Iris pigment epithelial cell (primary cell): ENCODE measurements at places on chromosomes 5 and 9.

DNA sequence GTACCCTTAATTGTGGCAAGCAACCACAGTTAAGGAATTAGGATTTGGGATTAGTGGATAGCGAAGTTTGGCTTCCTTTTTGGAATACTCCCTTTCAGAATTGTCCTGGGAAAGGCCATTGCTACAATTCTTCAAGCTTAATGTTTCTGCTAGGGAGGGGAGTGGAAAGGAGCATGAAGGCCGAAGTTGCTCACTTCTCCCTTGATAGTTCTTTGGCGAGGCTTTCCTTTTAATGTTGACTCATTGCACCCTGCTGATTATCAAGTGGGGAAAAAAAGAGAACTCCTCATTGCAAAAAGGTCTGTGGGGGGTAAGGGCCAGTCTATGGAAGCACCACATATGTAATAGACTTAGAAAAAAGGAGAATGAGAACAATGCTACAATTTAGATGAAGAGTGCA, 30.7 kb downstream of the GRIN3A start:
- DNase-seq = no peak

DNA sequence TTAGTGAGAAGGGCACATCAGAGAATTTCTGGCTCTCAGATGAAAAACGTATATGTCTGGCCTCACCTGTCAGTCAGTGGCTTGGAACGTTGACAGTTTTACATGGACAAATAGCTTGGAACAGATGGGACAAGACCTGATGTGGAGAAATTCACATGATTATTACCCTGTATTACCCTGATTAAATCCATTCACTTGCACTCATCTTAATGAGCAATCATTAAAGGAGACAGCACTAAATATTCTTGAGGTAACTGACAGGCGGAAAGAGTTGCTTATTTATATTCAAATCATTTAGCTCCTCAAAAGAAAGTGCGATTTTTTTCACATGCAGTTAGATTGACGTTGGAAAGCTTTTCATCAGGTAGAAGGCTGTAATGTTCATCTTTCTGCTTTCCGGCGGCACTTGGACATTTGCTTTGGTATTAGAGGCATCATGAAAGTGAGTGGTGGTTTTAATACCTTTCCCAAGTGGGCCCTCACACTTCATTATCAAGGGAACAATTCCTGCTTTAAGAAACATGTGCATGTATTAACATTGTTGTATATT, 11.7 kb upstream of the TAS2R1 start:
- no peak for DNase-seq

- DNase-seq = no peak
Observed at GRCh38 chr5:10793785-10794184, 32.8 kb upstream of the DAP start.

- no peak for DNase-seq
Observed at GRCh38 chr5:168883991-168884390, 304.8 kb upstream of the PANK3 start.

DNA sequence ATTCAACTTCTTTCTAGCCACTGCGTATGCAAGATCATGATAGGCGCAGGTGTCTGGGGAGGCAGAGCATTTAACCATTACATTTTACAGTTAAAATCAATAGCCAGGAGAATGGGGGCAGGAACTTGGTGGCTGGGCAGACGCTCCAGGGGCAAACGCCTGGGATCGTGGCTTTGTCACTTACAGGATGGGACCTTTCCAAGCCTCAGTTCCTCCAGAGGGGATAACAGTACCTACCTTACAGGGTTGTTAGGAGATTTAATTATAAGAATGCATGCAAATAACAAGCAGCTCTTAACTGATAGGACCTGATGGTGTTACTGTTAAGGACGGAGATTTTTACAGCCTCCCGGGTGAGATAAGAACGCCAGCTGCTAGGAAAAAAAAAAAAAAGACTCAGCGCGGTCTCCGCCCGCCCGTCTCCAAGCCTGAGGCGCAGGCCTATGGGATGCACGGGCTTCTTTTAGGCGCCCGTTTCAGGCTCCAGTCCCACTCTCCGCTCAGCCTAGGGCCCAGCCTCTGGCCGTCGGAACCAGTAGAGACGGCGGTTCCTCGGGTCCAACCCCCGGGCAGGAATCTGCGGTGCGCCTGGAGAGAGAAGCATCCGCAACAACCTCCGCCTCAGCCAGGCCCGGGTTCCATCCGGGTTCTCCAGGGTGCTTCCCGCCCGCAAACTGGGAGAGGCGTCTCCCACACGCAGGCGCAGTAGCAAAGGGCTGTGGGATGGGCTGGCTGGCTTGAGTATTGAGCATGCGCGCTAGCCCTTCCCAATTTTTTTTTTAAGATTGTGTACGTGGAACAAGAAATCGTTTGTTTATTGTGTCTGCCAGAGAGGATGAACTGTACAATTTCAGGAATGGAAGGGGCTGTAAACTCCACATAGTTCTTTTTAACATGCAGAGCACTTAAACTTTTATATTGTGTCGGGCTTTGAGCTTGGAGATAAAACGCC, at the start of gene FAM200C:
TSS of gene FAM200C (minus strand) at position 653 of the 952 bp plus-strand sequence. CDS start 4,564 bp downstream, outside the sequence.
- DNase-seq = peak; percentile 94

- no peak for DNase-seq
Observed at GRCh38 chr9:14608540-14608939, 84.7 kb downstream of the ZDHHC21 start.

GRCh38 chr9:120755810-120756434, 37.3 kb downstream of the FBXW2 start:
- DNase-seq = no peak

DNA sequence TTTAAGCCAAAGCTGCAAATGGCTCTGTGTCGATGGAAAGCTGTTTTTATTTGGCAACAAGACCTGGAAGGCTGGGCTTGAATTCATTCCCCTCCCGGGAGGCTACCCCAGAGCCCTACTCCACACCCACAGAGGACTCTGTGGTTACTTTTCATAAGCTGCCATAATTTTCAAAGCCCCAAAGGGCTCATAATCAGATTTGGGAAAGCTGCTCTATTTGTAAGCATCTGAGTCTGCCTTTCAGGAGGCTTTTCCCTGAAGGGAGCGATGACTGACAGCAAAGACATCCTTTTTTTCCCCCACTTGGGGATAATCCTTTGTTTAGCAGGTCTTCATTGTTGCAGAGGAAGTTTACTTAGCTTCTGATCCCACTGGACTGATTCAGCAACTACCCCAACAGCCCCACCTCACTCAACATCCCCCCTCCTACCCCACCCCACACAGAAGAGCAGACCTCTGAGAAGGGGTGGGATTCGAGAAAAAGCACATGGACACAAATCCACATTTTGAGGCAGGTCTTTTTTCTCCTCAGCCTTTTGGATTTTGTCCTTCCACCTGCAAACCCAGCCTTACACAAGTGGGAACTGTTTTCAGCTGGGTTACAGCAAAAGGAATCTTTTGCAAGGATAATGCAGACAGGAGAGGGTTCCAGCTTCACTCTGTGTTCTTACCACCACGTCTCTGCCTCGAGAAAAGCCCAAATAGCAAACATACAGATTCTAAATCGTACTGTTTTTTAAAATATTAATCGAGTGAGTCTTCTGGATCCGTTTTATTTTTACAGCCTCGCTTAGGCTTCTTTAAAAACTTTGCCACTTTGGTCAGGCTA, 244.4 kb upstream of the TUT7 start:
- no peak for DNase-seq

DNA sequence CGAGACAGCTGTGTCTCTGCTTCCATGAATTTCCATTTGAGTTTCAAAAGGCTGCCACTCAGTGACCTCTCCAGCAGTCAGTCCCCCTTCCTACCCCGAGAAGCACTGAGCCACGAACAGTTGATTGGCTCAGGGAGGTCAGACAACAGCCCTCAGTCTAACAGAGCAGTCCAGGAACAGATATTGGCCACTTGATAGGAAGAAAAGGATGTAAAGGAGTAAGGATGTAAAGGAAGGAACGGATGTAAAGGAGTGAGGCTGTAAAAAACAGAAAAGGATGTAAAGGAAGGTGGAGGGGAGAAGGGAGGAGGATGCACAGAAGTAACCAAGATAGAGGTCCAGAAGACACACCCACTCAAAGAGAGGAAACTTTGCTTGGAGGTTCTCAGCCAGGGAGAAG, 3.2 kb upstream of the NR4A3 start:
- DNase-seq = no peak

DNA sequence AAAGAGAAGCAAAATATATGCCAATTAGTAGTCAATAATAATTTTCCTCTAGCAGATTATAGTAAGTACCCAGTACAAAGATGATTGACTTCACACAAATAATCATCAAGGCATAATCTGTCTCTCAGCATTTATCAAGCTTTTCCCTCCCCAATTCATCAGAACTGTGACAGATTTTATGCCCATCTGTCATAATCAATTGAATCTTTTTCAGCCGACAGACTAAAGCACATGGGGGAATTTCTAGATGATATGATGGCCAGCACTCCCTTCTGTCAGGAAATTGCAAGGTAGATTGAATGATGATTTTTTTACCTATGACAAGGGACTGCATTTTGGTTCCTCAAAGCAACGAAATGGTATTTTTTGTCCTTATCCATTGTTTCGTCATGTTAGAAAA, 227.1 kb upstream of the CYLC2 start:
- no peak for DNase-seq

DNA sequence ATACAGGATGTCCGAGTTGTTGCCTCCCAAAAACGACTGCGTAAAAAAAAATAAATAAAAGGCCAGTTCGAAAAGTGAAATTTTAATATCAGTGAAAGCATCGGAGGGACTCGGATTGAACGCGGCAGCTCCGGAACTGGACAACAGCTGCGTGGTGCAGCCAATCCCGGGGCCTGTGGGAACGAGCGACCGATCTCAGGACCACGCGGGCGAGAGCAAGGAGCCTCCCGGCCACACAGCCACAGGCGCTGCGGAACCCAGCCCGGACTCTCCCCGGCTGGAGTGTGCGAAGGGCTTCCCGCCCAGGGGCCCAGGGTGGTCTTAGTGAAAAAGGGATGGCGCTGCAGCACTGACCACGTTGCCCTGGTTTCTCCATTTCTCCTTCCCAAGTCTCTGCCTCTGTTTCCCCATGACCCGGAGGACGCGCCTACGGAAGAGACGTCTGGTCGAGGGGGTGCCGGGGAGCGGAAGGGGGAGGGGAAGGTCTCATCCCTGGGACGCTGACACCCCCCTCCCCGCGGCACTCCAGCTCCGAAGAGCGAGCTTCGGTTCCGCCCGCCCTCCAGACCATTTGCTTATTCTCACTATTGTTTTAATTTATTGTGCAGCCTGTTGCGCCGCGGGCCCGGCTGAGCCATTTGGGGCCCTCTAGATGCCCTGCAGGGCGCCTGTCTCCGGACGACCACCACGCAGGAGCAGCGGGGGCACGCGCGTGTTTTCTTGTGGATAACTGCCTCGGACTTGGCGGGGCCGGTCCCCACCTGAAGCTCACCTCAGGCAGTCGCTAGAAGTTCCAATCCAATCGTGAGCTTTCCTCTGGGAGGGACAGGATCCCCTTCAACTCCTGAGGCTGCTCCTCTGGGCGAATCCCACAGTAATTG, 303.0 kb downstream of the PARP8 start:
- no peak for DNase-seq

- DNase-seq = no peak
Observed at GRCh38 chr9:90956026-90956810, 154.6 kb downstream of the SYK start.

DNA sequence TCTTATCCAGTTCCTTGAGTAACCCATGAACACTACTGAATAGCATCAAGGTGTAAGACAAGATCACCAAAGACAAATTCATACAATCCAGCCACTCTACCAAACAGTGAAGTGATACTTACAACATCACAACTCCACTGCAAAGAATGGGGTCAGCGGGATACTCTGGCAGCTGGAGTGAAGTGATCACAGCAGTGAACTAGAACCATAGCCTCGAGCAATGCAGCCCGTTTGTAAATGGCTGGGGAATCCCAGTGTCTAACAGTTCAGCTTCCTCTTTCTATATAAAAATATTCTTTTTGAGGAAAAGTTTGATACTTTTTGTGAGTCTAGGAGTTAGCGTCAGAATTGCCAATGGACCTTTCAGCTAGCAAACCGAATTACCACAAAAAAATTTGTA, 515.2 kb downstream of the ZNF608 start:
- no peak for DNase-seq

GRCh38 chr9:31759703-31760102, 624.7 kb upstream of the ACO1 start:
- no peak for DNase-seq

GRCh38 chr9:114538241-114538640, 33.0 kb upstream of the WHRN start:
- no peak for DNase-seq

DNA sequence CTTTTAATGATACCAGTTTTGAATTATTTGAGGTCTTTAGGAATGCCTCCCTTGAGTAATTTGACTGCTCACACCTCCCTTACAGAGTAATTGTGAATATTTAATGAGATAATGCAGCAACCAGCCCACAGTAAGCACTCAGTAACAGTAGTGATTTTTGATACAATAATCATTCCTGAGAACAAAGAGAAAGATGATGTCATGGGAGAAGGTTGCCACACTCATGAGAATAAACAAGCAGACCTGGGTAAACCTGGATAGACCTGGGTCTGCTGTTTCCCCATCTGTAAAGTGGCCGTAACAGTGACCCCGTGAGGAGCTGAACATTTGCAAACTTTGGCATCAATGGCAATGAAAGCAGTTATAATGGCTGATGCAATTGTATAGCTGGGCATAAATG, 4.2 kb downstream of the C1QTNF2 start:
- DNase-seq = no peak

GRCh38 chr9:83405759-83406158, 132.4 kb downstream of the FRMD3 start:
- DNase-seq = no peak

DNA sequence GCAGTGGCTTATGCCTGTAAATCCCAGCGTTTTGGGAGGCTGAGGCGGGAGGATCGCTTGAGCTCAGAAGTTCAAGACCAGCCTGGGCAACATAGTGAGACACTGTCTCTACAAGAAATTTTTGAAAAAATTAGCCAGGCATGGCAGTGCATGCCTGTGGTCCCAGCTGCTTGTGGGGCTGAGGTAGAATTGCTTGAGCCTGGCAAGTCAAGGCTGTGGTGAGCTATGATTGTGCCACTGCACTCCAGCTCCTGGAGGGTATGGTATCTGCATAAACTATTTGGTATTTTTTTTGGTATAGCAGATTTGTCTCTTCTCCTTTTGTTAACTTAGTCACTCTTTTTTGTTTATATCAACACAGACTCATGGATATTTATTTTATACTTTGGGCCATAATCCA, 61.5 kb upstream of the TEX48 start:
- no peak for DNase-seq

DNA sequence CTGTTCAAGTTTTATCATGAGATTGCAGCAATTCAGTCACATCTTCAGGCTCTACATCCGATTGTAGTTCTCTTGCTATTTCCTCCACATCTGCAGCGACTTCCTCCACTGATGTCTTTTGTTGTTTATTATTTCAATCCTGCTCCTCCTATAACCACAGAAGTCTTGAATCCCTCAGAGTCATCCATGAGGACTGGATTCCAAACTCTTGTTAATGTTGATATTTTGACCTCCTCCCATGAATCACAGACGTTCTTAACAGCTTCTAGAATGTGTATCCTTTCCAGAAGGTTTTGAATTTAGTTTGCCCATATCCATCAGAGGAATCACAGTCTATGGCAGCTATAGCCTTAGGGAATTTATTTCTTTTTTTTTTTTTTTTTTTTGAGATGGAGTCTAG, 3.6 kb downstream of the FBXO38 start:
- peak; percentile 54 for DNase-seq

- DNase-seq = peak; percentile 12
Observed at GRCh38 chr5:166509085-166509484, 1782.4 kb upstream of the WWC1 start.
